ENCODE measurements at places on chromosomes 12 and 14.
A peak's percentile ranks its signal among the peaks of the same experiment; 100 is the strongest.

GRCh38 chr14:76918782-76919394, 92.7 kb downstream of the LRRC74A start:
- peak; percentile 96 for DNase-seq

GRCh38 chr12:121364683-121365121, 12.5 kb upstream of the ANAPC5 start:
- DNase-seq: no peak

- no peak for DNase-seq
Measured at GRCh38 chr12:110105986-110106385, 18.2 kb upstream of the IFT81 start.

DNA sequence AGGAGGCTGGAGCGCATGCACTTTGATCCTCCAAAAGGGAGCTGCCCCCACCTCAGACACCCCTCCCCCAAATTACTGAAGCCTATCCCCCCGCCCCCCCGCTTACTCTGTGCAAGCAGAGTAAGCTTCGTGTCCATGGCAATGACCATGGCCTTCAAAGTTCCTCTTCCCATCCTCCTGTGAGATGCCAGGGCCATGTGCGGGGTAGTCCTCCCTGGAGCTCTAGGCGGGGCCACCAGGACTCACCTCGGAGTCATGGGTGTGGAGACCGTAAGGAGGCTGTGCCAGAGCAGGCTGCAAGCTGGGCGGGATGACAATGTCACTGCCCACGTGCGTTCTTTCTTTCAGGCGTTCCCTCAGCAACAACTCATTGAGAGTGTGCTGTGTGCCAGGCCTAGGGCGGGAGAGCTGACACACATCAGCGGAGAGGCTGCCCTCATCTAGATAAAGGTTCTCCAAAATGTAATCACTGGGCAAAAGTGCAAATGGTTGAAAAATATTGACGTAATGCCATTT, 66.8 kb downstream of the C14orf132 start:
- peak; percentile 41 for DNase-seq

DNA sequence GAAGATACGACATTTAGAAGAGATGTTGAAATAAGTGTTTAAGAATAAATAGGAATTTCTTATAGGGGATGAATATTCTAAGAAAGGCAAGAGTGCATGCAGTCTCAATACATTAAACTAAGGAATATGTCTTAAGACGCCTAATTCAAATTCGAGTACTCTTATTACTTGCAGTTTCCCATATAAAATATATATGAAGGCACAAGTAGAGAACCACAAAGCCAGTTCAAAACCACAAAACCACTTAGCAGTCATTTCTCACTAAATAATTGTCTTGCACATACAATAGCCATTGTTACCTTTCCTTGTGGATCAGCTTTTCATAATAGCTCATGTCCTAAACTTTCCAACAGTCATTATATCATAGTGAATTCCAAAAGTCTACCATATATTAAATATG, 91.0 kb upstream of the MON2 start:
- DNase-seq: no peak

DNA sequence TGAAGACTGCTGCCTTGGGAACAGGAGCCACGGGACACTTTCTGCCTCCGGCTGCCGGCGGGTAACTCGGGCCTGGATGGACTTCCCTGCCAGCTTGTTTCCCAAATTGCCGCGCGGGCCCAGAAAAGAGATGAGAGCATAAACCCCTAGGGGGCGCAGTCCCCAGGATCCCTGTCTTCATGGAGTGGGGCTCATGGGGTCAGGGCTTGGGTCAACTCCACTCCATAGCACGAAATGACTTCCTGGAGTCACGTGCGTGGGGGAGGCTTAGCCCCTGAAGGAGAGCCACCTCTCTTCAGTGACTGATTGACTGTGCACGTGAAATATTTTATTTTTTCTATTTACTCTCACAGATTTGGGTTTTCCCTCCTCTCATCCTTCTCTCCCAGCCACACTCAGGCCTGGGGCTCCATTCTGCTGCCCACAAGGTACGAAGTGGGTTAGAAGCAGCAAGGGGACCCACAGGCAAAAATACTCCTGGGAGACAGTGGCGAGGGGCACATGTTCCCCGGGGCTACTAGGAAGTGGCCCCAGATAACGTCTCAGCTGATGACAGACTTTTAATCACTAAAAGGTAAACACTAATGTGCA, 10.0 kb downstream of the PGF start:
- DNase-seq: no peak

DNA sequence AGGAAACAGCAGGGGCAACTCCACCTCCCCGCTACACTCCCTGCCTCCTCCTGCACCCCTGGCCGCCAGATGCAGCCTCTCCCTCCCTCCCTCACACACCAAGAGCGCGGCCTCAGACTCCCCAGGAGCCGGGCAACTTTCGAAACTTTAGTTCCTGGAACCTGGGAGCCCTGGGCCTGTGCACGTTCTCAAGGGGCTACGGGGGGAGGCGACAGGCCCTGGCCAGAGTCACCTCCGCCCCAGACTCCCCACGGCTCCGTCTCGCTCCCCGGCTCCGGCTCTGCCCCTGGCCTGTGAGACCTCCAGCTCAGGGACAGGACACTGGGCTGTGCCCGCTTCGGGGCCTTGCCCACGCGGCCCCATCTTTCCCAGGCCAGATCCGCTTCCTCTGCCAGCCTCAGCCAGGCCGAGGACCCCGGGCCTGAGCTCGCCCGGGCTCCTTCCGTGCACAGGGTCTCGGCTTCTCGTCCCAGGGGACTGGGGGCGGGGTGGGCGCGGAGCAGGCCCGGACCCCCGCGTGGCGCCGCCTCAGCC, 5.5 kb downstream of the AMN start:
- DNase-seq: no peak

DNA sequence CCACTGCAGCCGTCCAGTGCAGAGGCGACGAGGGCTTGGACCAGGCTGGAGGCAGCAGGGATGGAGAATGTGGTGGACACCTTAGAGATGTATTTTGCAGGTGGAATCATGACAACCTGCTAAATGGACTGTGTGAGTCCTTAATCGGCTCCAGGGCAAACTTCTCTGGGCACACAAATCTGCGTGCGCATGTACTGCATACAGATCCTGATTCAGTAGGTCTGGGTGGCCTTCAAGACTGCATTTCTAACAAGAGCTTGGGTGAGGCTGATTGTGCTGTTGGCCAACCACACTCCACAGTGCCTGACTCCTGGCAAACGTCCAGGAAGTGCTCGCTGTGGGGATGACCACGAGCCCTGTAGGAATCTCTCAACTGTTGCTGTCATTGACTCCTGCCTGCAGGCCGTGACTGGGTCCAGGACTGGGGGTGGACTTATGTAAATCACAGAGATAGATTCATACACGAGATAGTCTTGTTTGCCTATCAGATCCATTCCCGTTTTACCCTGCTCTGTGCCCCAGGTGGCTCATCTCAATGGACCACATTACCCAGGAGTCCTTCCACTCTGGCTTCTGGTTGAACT, 27.2 kb downstream of the JDP2 start:
- DNase-seq: no peak

- DNase-seq: no peak
Measured at GRCh38 chr12:42124764-42125387, 19.8 kb downstream of the GXYLT1 start.

- DNase-seq: no peak
Measured at GRCh38 chr12:119940897-119941296, 48.1 kb upstream of the BICDL1 start.

GRCh38 chr14:23132970-23133369, 13.9 kb upstream of the CEBPE start:
- no peak for DNase-seq

- no peak for DNase-seq
Measured at GRCh38 chr12:70383484-70383883, 17.4 kb downstream of the KCNMB4 start.

- DNase-seq: no peak
Measured at GRCh38 chr14:45068396-45068795, 15.5 kb upstream of the PRPF39 start.

- no peak for DNase-seq
Measured at GRCh38 chr12:94112121-94112520, 36.3 kb upstream of the PLXNC1 start.
